ENCODE measurements at places on chromosomes 13 and 19.

DNA sequence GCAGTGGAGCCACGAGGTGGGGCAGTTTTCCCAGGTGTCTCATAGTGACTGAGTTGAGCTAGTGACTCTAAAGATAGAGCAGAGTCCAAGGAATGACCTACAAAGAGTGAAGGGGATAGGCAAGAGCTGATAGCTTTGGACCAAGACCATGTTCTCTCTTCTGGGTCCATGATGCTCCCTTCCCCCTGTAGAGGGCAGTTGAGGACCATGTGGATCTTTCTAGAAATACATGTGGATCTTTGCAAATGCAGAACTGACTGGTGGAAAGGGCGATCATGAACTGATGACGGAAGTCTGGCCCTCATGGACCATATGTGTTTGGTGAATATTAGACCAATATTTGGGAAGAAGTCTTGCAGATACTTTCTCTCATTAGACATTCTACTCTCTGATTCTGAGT, 6.9 kb downstream of the PSG1 start:
- no peak for DNase-seq

- DNase-seq, result no peak
Measured at GRCh38 chr19:12783291-12783848, 7.9 kb upstream of the JUNB start.

GRCh38 chr13:86765462-86765861, 905.7 kb upstream of the SLITRK5 start:
- DNase-seq, result no peak

DNA sequence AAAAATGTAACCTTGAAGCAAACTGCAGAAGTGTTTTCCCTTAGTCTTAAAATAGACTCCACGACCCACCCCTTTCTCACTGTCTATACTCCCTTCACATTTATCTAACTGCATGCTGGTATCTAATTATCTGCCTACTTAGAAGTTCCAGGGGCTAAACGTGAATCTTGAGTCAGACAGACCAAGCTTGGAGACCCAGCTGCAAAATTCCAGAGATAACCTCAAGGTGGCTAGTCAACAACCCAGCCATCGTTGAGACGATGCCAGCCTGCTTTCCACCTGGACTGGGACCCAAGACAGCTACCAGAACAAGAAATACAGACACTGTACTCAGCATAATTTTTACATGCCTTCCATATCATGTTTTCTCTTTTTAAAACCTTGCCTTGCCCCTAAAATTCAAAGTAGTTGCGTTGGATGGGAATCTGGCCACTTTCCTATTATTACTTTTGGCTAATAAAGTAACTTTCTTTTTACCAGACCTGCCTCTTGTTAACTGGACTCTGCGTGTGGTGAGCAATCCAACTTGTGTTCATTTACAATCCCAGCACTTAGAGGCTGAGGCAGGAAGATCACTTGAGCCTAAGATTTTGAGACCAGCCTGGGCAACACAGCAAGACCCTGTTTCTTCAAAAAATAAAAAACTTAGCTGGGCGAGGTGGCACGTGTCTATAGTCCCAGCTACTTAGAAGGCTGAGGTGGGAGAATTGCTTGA, 82.3 kb downstream of the CDADC1 start:
- DNase-seq, result no peak

DNA sequence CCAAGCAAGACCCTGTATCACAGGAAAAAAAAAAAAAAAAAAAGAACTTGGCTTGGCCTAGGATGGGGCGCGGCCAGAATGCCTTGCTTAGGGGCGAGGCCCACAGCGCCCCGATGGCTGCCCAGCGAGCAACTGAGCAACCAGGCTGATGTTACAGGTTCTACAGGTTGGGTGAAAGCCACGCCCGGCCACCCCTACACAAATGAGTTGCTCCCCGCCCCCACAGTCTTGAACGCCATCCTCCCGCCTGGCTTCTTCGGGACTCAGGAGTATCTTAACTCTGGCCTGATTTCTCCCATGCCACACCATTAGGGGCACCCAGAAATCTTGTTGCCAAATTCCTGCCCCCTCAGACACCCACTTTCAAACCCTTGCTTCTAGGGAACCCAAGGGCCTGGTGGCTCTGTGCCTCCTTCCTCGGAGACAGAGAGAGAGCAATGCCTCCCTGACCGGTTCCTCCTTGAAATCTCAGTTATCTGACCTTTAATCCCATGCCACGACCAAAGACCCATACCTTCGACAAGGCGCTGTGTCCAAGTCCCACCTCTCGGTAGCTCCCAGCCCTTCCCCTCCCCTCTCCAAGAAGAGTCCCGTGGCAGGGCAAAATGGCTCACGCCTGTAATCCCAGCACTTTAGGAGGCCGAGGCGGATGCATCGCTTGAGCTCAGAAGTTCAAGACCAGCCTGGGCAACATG, 1.1 kb upstream of the CBLC start:
- DNase-seq, result no peak

DNA sequence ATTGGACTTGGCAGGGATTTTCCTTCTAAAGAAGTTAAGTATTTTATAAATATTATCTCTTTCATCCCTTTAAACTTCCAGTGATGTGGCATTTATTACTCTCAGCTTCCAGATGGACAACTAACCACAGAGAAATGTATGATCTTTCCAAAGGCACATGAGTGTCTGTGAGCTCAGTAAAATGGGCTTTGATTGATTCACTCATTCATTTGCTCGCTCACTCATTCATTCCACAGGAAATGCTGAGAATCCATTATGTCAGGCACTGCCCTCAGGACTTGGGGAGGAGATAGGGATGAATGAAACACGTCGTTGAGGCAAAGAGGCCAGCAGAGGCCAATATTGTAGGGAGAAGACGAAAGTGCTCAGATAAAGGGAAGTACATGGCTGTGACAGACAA, 359.3 kb downstream of the EFNB2 start:
- no peak for DNase-seq

DNA sequence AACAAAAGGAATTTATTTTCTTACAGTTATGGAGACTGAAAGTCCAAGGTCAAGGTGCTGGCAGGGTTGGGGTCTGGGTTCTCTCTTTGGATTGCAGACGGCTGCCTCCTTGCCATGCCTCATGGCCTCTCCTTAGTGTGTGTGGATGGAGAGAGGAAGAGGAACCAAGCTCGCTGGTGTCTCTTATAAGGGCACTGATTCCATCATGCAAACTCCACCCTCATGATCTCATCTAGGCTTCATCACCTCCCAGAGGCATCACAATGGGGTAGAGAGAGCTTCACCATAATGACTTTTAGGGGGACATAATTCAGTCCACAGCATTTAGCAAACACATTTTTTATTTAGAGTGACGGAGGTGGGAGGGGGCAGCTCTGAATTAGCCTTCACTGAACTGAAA, 104.9 kb upstream of the ABCC4 start:
- no peak for DNase-seq

DNA sequence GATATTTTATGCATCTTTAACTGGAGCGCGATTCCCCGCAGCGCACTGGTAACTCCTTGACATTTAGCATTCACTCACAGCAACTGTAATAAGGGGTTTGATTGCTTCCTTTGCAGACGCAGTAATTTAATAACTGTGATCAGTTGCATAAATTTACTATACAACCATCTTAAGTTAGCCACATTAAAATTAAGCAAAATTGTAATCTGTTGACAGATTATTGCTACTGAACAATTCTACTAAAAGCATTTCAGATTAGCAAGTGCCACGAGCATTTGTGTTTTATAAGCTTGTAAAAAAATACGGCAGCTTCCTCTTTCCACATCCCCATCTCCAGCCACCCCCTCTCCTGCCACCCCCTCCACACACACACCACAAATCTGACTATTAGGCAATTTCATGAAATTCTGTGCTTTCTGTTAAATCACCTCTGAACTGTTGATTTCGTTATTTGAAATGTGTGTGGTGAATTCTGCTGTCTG, 44.4 kb downstream of the TSHZ3 start:
- DNase-seq, result no peak

GRCh38 chr13:91286317-91286716, 61.2 kb upstream of the MIR17HG start:
- no peak for DNase-seq

DNA sequence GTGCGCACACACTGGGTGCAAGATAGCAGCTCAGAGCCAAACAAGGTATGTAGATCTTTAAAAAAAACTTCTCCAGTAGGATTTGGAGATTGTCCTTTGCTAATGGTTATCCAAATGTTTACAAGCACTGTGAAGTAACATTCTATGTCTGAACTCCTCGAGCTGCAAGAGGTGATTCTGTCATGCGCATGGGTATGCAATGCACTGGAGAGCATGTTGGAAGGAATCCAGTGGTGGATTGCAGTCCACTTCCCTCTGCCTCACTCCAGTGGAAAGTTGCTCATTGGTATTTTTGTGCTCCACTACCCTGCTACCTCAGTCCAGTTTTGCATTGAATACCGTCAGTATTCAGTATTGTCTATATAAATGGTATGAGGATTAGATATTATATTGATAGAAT, 132.1 kb downstream of the ATP8A2 start:
- DNase-seq, result no peak

DNA sequence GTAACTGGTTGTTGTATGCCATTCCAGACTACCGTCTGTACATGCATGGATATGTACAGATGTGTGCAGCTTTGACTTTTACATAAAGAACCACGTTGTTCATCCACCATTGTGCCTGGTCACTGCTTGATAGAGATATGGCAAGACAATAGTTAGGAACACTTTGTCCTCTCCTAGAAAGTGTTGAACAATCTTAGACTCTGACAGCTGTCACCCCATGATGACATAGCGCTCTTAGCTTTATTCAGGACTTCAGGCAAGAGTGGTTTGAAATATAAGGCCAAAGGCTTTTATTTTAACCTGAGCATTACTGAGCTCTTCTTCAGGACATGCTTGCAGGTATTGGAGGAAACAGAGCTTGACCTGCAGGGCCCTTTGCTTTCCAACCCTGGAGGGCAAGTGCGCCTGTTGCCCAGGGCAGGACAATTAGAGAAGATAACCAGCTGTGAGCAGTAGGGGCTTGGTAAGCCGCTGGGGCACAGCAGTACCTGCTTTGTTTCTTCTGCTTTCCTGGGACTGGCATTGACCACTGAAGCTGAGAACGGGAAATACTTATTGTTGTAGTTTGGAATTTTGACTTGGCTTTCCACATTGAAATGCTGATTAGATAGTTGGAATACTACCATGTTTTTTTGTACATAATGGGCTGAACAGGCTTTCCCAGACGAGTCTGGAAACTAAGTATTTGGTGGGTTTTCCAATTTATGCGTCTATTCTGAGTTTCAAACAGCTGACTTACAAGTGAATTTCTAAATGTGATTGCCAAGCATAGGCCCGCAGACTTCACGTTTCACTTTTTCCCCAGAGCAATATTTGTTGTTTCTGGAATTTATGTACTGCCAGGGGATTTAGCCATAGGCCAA, 51.1 kb downstream of the GARRE1 start:
- no peak for DNase-seq

GRCh38 chr19:43779147-43779819, 1.5 kb downstream of the KCNN4 start:
- no peak for DNase-seq

DNA sequence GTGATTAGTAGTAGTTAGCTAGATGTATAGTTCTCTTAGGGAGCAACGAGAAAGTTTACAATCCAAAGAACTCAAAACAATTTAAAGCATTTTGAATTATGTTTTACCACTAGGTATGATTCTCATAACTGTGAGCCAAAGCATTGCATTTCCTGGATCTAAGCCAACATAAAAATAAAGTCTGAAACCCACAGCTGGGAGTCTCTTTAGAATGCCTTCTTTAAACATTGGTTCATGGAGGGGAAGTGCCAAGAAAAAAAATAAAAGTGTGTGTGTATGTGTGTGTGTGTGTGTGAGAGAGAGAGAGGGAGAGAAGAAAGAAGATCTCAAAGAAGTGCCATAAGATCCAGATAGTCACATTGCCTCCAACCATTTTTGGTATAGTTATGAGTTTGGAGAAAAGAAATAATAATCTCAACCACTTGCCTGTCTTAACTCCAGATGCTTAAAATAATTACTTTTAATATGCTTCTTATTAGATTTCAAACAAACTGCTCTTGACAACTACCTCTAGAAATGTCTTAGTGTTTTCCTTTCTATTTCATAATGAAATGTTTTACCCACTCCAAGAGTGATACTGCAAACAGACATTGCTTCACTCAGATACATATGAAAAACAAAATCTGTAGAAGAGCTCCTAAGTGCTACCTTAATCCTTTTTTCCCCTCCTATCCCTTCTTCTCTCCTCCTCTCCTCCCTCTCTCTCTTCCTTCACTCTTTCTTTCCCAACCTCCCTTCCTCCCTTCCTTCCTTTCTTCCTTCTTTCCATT, 554.1 kb downstream of the KCTD12 start:
- DNase-seq, result no peak

GRCh38 chr13:84566780-84567179, 684.5 kb upstream of the SLITRK1 start:
- no peak for DNase-seq

GRCh38 chr19:40523322-40524047, 53.2 kb upstream of the SHKBP1 start:
- DNase-seq, result peak; percentile 58

GRCh38 chr13:30105381-30105780, 202.0 kb downstream of the KATNAL1 start:
- DNase-seq, result no peak

GRCh38 chr13:59043016-59043415, 1120.7 kb downstream of the DIAPH3 start:
- no peak for DNase-seq

DNA sequence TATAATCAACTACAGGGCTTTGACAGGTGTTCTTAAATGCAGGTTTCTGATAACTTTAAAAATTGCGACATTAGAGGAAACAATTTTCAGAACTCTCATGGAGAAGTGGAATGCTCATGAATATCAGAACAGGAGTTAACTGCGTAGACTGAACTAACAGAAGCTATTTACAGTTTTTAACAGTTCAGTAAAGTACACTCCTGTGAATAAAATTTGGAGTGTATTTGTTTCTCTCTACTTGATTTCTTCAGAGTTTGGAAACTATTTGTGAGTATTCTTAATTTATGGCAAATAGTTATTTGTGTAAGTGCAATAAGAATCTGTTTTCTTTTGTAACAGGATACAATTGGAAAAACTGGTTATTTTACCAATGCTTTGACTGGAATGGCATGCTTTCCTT, 114.4 kb downstream of the TNFRSF19 start:
- no peak for DNase-seq

DNA sequence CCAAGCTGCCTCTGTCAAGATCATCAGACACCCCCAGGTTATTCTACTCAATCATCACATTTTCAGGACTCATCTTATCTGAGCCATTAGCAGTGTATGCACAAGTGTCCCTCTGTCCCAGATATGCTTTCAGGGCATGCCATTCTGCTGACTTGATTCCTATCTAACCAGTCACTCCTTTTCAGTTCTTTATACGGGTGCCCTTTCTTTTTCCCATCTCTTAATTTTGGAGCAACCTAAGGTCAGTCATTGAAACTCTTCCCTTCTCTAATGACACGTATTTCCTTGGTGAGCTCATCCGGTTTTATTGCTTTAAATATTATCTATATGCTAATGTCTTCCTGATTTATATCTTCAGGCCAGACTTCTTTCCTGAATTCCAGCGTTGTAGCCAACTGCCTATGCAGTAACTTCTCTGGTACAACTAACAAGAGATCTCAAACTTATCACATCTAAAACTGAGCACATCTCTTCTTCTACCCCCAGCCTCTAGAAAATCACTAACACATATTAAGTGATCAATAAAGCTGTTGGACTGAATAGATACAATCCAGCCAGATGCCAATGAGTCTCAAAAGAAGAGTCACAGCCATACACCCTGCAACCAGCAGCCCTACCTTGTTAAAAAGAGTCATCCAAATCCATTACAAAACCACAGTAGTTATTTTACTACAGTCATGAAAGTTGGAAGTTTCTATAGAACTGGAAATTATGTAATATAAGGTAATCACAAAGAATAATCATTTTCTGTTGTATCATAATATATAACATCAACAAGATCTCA, 58.8 kb downstream of the DCLK1 start:
- DNase-seq, result no peak
